ENCODE measurements at places on chromosomes 6 and 20.

DNA sequence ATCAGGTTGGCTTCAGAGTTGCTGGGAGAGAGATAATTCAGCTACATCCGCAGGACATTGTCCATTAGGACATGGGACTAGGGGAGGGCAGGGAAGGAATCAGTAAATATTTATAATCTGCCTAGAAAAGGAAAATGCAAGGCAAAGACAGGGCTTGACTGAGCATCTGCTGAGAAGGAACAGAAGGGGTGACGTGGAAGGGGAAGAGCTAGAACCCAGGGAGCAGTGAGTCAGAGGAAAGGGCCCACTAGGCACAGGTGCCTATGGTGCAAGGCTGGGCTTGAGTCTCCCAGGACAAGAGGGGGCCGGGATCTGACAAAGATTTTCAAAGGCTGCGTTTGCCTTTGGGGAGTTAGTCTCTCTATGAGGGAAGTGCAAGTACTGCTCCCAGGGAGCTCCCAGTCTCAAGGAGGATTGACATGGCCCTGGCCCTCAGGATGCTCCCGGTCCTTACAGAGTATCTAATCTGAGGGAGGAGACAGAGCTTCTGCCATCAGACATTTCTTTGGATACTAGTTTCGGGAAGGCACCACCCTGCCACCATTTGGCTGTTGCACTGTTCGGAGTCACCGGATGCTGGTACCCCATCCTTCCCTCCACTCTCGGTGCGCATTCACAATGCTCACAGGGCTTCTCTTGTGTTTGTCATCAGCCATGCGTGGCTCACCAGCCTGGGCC is 21.9 kb downstream of the VEGFA start:
- DNase-seq: no peak

- DNase-seq: no peak
Measured at GRCh38 chr20:59673998-59674445, 69.7 kb downstream of the PHACTR3 start.

GRCh38 chr20:9354579-9354978 is 159.8 kb upstream of the LAMP5 start:
- no peak for DNase-seq

GRCh38 chr6:25476126-25476525 is 175.9 kb upstream of the SCGN start:
- DNase-seq: no peak

All from glomerular endothelial cell (primary cell).